ENCODE measurements at places on chromosomes 12 and 14.

GRCh38 chr12:96985515-96986362 lies 78.7 kb downstream of the NEDD1 start:
- DNase-seq: no peak

GRCh38 chr12:99960311-99960710 lies 24.4 kb downstream of the ANKS1B start:
- no peak for DNase-seq

DNA sequence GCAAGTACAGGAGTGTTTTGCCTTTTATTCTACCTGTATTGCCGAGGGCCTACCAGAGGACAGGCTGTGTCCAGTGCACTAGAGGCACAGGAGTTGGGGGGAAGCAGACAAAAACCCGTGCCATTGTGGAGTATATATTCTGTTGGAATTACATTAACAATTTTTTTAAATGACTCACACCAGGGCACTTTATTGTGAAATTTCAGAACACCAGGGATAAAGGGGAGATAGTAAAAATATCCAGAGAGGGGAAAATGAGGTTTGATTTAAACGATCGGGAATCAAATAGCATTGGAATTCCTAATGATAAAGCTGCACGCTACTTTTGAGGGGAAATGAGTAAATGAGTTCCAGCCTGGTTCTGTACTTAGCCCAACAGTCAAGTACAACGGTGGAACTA lies 123.2 kb downstream of the PELI2 start:
- DNase-seq: no peak

DNA sequence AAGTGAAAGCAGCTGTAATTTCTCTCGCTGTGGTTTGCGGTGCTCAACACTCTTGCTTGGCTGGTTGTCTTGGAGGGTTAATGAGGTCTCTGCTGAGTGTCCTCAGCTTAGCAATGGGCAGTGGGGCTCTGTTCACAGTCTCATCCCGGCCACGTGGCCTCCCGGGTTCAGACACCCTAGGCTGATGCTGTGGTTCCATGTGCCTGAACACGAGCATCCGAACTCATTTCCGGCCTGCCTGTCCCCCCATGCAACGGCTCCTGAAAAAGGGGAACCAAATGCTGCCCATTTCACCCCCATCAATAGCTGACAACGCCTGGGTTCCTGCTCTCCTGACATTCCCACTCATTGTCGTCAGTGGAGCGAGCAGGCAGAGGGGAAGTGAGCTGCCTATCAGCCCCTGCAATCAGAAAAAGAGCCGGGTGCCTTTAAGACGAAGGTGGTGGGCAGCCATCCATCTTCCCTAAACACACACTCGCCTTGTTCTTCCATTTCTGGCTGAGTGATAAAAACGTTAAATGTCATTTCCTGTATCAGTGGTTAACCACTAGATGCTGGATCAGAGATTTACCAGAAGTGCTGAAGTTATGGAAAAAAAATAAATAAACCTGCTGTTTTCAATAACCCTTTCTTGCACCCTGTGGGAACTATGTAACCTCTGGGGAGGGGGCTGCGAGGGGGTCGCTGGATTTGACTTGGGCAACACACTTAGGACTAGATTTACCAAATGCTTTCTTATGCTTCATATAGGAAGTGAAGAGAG lies 60.3 kb upstream of the BCL2L14 start:
- peak; percentile 49 for DNase-seq

DNA sequence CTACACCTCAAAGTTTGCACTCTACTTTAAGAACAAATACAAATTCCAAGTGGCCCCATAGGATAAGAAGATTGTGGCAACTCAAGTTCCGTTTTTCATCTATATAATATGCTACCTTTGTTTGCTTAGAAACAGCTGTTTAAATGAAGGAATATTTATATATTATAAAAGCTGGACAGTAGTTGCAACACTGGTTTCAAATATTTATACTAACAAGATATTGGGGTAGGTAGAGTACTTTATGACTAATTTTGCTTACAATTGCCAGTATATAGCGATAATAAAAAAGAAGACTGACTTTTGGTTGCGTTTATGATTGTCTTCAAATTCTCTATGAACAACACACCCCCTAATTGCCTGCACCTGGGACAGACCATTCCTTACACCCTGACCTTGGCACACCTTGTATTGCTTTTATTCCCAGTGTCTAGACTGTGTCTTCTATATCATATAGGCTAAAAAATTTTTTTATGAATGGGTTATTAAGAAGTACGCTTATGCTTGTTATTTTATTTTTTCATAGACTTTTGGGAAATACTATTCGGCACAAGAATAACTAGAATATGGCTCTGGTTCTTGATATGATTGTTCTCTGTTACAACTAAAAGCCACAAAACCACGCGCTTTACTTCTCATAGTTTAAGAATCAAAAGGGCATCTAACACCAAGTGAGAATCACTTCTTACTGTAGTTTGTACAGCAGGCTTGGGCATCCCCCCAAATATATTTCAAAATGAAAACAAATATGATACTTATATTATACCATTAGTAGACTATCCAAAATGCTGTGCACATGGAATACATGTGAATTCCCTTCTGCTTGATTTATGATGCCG lies 455.4 kb upstream of the DCN start:
- DNase-seq: no peak

- no peak for DNase-seq
These were observed 278.9 kb upstream of the SOX5 start for GRCh38 chr12:24228371-24228770.

DNA sequence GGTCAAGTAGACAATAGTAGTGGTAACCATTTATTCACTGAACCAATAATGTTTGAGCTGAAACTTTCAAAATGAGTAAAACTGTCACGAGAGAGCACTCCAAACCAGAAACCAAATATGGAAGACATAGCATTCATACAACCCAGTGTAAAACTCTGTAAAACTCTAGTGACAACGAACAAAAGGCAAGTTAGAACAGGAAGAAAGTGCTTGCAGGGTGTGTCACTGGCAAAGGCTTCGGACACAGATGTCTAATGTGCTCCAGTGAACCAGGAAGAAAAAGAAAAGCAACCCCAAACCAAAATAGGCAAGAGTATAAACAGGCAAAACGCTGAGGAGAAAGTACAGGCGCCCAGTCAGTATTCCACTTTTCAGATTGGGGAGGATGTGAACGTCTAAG lies 79.3 kb upstream of the FZD10 start:
- DNase-seq: no peak

DNA sequence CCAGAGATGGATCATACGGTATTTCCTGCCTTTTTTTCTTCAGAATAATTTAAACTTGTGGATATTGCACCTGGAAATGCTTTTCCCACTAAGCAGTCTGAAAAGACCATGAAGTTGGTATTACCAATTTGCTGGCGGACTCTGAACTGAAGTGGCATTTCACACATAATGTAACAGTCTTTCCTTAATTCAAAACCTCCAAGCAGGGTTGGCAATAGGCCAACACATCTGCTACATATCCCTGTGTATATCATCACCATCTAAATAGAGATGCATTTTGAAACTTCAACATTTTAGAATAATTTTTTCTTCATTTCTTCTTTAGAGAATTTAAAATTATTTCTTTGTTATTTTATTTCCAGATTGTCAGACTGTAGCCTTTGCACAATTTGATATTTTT lies 100.5 kb downstream of the TSPAN8 start:
- DNase-seq: no peak

DNA sequence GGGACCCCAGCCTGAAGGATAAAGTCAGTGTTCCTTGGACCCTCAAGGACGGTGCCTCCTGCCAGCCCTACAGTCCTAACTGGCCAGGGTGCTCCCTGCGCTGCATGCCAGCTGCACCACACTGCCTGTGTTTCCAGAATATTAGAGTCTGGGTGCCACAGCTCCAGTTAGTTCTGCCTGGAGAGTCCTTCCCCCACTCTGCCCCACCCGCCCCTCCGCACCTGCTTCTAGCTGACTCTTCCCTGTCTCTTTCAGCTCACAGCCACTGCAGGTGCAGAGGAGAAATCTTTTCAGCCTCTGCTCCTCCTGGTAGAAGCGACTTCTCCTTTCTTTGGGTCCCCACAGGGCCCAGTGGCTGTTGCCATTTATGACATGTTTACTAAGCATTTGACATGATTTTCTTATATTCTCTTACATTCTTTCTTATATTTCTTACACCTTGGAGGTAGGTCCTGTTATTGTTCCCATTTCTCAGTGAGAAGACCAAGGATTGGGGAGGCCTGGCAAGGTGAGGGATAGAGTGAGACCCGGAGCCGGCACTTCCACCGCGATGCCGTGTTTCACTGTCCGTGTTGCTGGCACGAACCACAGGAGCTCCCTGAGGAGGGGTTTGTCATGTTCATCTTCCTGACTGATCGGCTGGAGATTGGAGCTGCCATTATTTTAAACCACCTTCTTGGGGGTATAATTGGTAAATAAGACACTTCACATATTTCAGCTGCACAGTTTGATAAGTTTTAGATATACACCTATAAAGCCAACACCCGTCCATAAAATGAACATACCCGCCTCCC lies 29.4 kb downstream of the SYNE3 start:
- DNase-seq: no peak

DNA sequence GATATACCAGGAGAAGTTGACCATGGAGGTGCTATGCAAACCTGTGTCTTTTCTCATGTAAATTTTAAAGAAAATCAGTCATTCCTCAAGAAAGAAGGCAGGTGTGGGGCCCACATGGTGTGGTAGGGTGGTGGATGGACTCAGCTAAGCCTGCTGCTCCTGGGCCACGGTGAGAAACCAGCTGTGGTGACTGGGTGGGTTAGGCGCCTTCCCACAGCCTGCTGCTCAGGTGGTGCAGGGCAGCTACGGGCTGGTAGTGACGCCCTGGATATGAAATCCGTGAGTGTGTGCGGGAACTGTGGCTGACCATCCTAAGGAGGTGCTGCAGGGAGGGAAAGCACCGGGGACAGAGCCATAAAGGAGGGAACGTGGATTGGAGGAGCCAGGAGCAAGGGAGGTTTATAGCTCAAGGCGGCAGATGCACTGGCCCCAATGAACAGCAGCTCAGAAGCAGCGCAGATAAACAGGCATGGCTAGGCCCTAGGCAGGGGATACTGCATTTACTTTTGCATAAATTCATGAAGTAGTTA lies 408.8 kb downstream of the FUT8 start:
- DNase-seq: no peak

DNA sequence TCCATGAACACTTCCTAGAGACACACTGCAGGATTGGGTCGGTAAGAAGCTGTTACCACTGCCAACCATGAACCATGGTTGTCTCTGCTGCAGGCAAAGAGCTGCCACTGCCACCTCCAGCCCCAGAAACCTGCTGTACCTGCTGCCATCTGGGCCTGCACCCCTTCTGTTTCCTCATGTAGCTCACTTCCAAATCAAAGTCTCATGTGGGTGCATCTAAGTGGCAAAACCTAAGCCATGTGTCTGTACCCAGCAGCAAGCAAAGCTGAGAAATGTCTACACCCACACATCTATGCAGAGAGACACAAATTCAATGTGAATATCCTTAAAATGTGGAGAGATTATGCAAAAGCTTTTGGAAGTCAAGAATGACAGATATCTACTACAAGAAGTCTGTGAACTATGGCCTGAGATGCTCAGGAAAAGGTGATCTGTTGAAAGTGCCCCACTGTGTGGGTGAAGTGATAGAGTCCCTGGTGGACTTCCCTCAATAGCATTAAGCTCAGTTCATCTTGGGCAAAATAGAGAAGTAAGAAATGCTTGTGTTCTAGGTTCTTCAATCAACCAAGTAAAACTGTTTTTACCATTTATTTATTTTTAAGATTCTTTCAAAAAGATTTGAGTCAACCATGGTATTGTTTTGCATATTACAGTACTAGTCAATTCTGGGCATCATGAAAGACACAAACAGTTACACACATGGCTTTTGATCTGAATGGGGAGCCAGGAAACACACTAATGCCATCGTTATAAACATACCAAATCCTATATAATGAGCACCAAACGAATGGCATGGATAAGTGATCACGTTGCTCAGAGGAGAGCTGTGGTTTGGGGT lies 64.4 kb downstream of the FOS start:
- DNase-seq: peak; percentile 16

DNA sequence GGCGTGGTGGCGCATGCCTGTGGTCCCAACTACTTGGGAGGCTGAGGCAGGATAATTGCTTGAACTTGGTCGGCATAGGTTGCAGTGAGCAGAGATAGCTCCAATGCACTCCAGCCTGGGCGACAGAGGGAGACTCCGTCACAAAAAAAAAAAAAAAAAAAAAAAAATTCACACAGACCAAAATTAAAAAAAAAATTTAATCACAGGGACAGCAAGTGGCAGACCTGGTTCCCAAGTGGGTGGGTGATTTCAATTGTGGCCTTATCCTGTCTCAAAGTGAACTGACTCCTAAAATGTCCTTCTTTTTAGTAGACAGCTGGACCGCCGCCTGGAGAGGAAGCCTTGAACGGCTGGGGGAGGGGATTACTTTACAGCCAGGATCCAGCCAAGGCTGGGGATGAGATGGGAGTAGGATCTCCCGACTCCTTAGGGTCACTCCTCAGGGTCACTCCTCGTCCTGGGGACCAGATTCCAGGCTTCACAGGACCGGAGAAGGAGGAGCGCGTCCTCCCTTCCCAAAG lies 1.5 kb upstream of the KCNH3 start:
- no peak for DNase-seq

DNA sequence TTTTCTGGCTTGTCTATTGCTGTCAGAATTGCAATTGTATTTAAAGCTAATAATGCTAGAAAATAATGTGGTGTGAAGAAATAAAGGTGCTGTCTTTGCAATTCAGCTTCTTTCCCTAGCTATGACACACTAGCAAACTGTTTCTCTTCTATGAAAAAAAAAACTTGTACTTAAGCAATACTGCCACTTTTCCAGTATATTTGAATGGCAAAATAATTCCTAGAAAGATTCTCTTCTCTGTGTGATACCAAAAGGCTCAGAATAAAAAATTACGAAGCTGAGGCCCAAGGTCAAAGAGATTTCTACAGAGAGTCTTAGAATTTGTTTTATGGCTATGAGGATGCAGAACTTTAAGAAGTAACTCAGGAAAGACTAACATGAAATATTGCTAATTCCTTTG lies 235.5 kb downstream of the ADAMTS20 start:
- DNase-seq: no peak

- DNase-seq: no peak
These were observed 48.2 kb downstream of the NAV3 start for GRCh38 chr12:77878901-77879300.
